ENCODE measurements at places on chromosomes 4 and X.

GRCh38 chr4:168555437-168555836 is 58.6 kb downstream of the PALLD start:
- no peaks in the 10 kb centered on the region for H3K27me3 ChIP-seq
- no peaks in the 10 kb centered on the region for H3K4me1 ChIP-seq
- no peak overlapping the region for H3K27ac ChIP-seq
- no peak for DNase-seq

DNA sequence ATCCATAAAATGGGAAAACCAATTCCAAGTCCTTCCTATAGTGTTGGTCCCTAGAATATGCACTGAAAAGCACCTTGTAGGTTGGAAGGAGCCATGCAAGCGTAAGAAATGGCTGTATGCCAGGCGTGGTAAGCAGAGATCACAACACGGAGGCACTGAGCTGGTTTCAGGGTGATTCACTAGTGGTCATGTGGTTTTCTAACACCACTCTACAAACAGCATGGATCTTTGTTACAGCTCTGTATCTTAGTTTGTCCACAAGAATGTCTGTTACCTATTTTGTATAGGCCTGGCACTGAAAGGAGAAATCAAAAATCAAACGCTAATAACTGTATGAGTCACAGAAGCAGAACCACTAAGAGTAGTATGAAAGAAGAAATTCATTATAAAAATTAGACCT is 71.9 kb downstream of the MAGEB17 start:
- H3K4me1 ChIP-seq = no peaks in the 10 kb centered on the region
- no peaks in the 10 kb centered on the region for H3K27me3 ChIP-seq
- H3K27ac ChIP-seq = no peak overlapping the region
- H3K36me3 ChIP-seq = no peaks in the 10 kb centered on the region
- DNase-seq = no peak
- no peak overlapping the region for H3K4me3 ChIP-seq

DNA sequence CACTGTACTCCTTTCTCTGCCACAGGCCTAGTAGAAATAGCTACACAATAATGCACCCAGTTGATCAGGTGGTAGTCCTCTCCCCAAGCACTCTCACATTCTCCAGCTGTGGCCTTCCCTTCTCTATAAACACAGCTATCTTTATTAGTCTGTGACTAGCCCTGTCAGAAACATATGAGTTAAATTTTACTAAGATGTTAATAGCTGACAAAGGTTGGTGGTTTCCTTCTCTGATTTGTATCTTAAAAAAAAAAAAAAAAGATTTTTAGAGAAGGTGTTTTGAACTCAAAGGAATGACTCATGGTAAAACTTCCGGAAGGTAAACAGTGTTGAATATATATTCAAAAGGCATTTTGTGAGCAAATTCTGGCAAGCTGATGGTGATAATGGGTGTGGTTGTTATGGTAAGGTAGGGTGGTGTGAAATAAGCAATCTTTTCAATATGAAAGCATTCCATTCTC is 327.4 kb downstream of the PPP3CA start:
- no peaks in the 10 kb centered on the region for H3K36me3 ChIP-seq
- H3K4me1 ChIP-seq = peaks cover 8% of the 10 kb centered on the region
- no peak overlapping the region for H3K4me3 ChIP-seq
- no peak for DNase-seq

GRCh38 chr4:85720735-85721134 is 245.8 kb downstream of the ARHGAP24 start:
- no peaks in the 10 kb centered on the region for H3K36me3 ChIP-seq
- no peak for DNase-seq
- no peak overlapping the region for H3K27ac ChIP-seq
- no peak overlapping the region for H3K4me3 ChIP-seq
- H3K4me1 ChIP-seq = no peaks in the 10 kb centered on the region

DNA sequence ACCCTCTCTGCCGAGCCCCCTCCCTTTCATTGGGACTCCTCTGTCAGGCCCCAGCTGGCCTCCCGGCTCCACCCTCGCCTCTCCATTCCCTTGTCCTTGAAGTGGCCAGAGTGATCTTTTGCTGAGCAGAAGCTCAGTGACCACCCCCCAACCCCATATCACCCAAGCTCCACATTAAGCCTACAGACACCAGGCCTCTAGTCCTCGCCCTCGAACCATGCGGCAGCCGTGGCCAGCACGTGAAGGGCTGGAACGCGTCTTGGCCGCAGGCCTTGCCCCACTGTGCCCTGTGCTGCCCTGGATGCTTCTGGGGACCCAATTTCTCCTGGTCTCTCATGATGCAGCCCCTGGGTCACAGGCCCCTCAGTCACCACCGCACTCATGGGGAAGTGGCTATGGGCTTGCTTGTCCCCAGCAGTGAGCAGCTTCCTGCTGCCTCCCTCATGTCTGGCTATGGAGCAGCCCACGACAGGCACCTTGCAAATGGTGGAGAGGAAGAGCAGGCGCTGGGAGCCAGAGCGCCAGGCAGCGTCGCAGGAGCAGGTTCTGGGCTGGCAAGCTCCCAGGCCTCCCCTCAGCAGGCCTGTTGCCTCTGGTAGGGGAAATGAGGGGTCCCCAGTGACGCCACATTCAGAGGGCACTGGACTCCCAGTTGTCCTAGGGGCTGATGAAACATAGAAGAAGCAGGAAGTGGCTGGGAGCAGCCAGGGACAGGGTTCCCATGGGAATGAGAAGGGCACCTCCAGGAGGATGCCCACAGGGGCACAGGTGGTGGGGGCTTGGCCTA is 757 bp upstream of the SRPK3 start:
- no peak for DNase-seq
- peaks cover 37% of the 10 kb centered on the region for H3K4me1 ChIP-seq
- H3K36me3 ChIP-seq = no peaks in the 10 kb centered on the region
- no peak overlapping the region for H3K27ac ChIP-seq

GRCh38 chr4:71860643-71861042 is 76.8 kb upstream of the GC start:
- H3K36me3 ChIP-seq = no peaks in the 10 kb centered on the region
- no peaks in the 10 kb centered on the region for H3K27me3 ChIP-seq
- DNase-seq = no peak
- H3K4me1 ChIP-seq = no peaks in the 10 kb centered on the region
- H3K27ac ChIP-seq = no peak overlapping the region

DNA sequence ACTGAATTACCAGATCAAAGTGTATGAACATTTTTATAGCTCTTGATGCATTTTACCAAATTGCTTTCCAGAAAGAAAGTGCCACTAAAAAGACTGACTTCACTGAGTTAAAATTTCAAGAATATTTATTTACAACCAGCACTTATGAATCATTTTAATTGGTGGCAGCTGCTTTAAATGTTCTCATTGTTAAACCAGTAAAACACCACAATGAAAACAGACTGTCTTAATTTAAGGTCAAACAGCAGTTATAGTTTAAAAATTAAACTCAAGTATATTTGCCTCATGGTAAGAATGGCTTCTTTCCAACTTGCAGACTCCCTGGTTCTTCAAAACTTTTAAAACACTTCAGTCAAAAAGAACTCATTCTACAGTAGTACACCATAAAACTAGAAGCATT is 36.9 kb downstream of the AMMECR1 start:
- H3K27me3 ChIP-seq = no peaks in the 10 kb centered on the region
- DNase-seq = no peak
- H3K4me3 ChIP-seq = no peak overlapping the region

DNA sequence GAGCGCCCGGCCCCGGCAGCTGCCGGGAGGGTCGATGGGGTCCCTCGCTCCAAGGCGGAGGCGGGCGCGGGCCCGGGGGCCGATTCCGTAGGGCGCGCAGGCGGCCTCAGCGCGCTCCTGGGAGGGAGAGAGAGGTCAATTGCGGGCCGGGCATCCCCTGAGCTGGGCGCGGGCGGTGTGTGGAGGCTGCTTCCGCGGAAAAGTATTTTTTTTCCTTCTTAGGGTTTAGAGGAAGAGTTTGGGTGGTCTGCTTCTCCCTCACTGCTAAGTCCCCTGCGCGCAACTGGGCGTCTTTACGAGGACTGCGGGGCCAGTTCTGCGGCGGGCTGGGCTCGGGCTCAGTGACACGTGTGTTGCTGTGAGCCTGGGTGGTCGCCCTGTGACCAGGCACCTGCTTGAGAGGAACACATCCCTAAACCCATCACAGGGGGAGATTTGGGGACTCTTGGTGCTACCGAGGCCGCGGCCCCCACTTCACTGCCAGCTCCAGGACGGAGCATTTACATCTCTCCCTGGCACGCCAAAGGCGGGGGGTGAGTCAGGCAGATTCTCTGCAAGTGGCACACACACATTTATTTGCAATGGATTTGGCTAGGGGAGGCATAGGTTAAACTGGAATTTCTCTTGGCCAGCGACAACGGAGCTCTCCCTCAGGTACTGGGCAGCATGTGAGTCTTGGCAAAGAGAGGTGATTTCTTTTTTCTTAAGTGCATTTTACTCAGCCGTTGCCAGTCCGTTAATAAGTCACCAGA is 151.2 kb upstream of the SLC4A4 start:
- H3K4me3 ChIP-seq = peak overlapping the region; percentile 63
- H3K27ac ChIP-seq = peak overlapping the region; percentile 67
- H3K27me3 ChIP-seq = no peaks in the 10 kb centered on the region
- H3K36me3 ChIP-seq = no peaks in the 10 kb centered on the region
- DNase-seq = no peak

DNA sequence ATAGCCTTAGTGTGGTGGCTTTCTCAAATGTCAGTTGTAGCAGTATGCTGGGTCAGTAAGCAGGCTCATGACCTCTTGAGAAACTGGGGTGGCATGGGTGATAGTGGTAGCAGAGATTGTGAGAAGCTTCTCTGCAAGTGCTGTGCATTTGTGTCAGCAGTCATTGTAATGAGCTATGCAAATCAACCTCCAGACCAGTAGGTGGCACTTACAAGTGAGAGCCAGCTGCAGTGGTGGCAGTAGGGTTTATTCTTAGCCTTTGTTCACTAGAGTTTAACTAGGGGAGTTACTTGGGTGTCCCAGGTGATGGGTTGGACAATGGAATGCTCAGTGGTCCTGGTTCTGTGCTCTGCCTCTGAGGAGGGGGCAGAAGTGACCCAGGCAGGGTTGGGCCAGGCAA is 818.7 kb downstream of the PCDH7 start:
- DNase-seq = no peak
- no peaks in the 10 kb centered on the region for H3K27me3 ChIP-seq
- H3K36me3 ChIP-seq = no peaks in the 10 kb centered on the region
- H3K27ac ChIP-seq = no peak overlapping the region

DNA sequence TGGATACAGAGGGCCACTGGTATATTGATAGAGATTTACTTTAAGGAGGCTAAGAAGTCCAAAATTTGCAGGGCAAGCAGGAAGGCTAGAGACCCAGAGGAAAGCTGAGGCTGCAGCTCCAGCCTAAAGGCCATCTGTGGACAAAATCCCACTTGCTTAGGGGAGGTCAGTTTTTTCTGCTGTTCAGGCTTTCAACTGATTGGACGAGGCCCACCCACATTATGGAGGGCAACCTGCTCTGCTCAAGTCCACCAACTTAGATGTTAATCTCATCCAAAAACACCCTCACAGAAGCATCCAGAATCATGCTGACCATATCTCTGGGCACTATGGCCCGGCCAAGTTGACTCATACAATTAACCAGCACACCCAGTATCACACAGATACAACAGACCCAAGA is 176.3 kb downstream of the EVC2 start:
- no peak for DNase-seq
- no peaks in the 10 kb centered on the region for H3K36me3 ChIP-seq
- H3K4me3 ChIP-seq = no peak overlapping the region
- H3K4me1 ChIP-seq = no peaks in the 10 kb centered on the region
- no peak overlapping the region for H3K27ac ChIP-seq
- no peaks in the 10 kb centered on the region for H3K27me3 ChIP-seq

GRCh38 chr4:25085671-25086070 is 54.9 kb upstream of the LGI2 start:
- DNase-seq = no peak
- no peaks in the 10 kb centered on the region for H3K36me3 ChIP-seq
- H3K4me1 ChIP-seq = no peaks in the 10 kb centered on the region
- no peaks in the 10 kb centered on the region for H3K27me3 ChIP-seq
- H3K27ac ChIP-seq = no peak overlapping the region

DNA sequence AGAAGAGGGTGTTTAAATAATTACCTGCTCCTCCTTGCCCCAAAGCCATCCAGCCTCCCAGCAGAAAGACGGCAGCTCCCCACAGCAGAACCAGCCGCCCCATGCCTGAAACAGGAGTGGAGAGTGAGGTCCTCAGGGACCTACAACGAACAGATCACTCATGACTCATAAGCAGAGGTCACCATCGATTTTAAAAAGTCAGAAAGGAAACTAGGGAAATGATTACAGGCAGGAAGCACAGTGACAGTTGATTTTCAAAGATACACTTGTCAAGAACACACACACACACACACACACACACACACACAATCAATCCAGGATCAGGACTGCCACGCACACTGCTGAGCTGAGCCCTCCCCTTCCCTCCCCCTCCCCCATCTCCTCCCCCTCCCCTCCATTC is at the start of gene CRLF2:
CRLF2 (minus strand) TSS at position 118 of the 400 bp plus-strand sequence; CDS start at position 103, 15 bp downstream.
- H3K36me3 ChIP-seq = no peaks in the 10 kb centered on the region
- H3K27me3 ChIP-seq = no peaks in the 10 kb centered on the region
- peaks cover 13% of the 10 kb centered on the region for H3K4me1 ChIP-seq
- H3K4me3 ChIP-seq = no peak within 1 kb of the TSS
- H3K27ac ChIP-seq = no peak within 1 kb of the TSS

DNA sequence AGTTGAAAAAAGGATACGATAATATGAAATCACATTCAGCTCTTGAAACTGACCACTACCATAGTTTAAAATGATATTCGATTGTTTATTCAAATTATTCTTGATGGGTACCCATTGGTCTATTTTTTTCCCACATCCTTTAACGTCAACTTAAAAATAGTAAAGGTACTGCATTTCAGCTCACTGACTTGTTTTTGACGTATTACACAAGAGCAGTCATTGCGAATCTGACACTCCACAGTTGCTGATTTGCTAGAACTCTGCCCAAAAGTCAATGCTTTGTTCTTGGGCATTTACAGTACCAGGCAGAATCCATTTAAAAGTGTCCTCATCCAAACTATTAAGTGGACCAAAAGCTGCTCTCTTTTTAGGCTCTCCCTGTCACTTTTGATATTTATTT is 1.2 kb upstream of the PDS5A start:
- H3K4me1 ChIP-seq = peaks cover 35% of the 10 kb centered on the region
- no peak overlapping the region for H3K4me3 ChIP-seq
- H3K36me3 ChIP-seq = no peaks in the 10 kb centered on the region
- no peaks in the 10 kb centered on the region for H3K27me3 ChIP-seq
- DNase-seq = no peak
- H3K27ac ChIP-seq = no peak overlapping the region

- H3K4me1 ChIP-seq = no peaks in the 10 kb centered on the region
- H3K36me3 ChIP-seq = no peaks in the 10 kb centered on the region
- no peak for DNase-seq
- no peaks in the 10 kb centered on the region for H3K27me3 ChIP-seq
- no peak overlapping the region for H3K27ac ChIP-seq
These were observed 300.7 kb upstream of the BOD1L1 start for GRCh38 chr4:13928214-13928613.

- no peaks in the 10 kb centered on the region for H3K27me3 ChIP-seq
- H3K36me3 ChIP-seq = peaks cover 5% of the 10 kb centered on the region
- peak overlapping the region; percentile 49 for H3K27ac ChIP-seq
These were observed 13.5 kb downstream of the PRKX start for GRCh38 chrX:3699821-3700381.

DNA sequence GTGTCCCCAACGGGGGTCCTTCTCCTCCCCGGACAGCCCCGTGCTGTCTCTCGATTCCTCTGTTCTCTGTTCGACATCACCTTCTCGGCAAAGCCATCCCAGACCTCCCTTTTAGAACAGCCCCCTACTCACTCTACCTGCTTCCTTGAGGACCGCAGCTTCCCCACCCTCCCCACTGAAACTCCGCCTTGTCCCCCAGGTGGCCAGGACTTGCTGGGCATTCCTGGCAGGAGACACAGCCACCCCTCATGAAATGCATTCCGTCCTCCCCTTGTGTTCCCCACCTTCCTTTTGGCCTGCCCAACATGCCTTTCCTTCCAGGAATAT is 34.8 kb upstream of the GPR78 start:
- no peak overlapping the region for H3K4me3 ChIP-seq
- H3K4me1 ChIP-seq = peaks cover 24% of the 10 kb centered on the region
- DNase-seq = no peak
- no peaks in the 10 kb centered on the region for H3K27me3 ChIP-seq
- H3K27ac ChIP-seq = no peak overlapping the region
